ENCODE measurements at places on chromosomes 2 and 18.

- no peak for DNase-seq
Observed at GRCh38 chr18:58557008-58557435, 71.9 kb downstream of the ALPK2 start.

GRCh38 chr2:150126143-150126740 lies 361.2 kb downstream of the RND3 start:
- DNase-seq: no peak

- no peak for DNase-seq
Observed at GRCh38 chr2:67210430-67210829, 186.7 kb upstream of the ETAA1 start.

- no peak for DNase-seq
Observed at GRCh38 chr18:58611395-58612131, 17.3 kb downstream of the ALPK2 start.

DNA sequence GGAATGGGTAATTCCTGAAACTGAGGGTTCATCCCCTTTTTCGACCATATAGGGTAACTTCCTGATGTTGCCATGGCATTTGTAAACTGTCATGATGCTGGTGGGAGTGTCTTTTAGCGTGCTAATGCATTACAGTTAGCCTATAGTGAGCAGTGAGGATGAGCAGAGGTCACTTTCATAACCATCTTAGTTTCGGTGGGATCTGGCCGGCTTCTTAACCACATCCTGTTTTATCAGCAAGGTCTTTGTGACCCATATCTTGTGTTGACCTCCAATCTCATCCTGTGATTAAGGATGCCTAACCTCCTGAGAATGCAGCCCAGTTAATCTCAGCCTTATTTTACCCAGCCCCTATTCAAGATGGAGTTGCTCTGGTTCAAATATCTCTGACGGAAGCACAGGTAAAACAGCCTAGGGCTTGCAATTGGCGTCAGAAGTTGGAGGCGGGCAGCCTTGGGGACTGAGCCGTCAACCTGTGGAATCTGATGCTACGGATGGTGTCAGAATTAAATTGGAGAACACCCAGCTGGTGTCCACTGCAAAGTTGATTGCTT lies 19.5 kb downstream of the RALBP1 start:
- DNase-seq: no peak

DNA sequence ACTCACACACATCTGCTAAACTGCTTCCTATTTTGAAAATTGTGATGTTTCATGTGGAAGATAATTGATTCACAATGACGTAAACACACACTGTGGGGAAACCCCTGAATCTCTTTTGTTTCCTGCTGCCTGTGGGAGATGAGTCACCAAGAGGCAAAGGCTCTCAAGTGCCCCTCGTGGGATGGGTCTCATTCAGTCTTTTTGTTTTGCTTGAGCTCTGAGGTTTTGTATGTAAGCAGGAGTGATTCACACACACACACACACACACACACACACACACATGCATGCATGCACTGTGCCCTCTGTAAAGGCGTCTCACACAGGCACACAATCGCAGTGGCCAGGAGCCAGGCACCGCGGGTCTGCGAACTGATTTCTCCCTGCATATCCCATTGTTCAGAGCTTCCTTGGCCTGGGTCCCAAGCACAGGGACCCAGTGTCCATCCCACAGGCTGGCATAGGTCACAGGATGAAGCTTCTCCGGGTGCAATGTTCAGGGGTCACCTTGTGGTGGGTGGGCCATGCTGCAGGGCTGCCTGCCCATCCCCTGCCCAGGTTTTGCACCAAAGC lies 12.1 kb upstream of the ARHGEF4 start:
- no peak for DNase-seq

- DNase-seq: no peak
Observed at GRCh38 chr18:52715421-52715820, 375.4 kb downstream of the DCC start.

- no peak for DNase-seq
Observed at GRCh38 chr18:26421503-26421902, 126.8 kb downstream of the KCTD1 start.

DNA sequence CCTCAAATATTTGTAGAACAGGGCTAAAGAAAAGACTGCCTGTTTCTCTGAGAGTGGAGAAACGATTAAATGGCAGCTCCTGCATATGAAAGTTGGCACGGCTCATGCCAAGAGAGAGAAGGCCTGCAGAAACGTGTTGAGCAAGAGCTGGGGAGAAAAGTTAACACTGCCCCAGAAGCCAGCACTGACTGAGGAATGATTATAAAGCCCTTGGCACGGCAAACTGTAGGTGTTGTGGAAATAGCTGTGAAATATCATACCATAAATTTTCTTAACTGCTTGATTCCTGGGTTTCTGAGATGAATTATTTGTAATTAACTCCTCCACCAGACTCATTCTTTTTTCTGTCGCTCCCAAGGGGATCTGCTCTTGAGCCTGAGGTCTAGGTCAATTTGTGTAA lies 4.3 kb downstream of the FRZB start:
- DNase-seq: no peak

DNA sequence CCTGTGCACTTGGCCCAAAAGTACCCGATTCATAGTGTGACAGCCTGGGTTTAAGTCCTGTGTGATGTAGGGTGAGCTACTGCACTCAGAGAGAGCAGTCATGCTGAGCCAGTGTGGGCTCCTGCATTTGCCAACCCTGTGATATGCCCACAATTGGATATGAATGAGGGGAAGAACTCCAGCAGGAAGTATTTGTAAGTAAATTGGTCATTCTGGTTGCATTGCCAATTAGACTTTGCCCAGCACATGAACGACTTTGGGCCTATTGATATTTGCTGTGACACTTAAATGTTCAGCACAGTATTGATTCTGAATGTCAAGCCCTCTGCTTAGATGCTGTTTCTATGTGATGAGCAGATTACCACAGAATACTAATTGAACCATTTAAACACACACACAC lies 570.9 kb downstream of the PIK3C3 start:
- DNase-seq: no peak

DNA sequence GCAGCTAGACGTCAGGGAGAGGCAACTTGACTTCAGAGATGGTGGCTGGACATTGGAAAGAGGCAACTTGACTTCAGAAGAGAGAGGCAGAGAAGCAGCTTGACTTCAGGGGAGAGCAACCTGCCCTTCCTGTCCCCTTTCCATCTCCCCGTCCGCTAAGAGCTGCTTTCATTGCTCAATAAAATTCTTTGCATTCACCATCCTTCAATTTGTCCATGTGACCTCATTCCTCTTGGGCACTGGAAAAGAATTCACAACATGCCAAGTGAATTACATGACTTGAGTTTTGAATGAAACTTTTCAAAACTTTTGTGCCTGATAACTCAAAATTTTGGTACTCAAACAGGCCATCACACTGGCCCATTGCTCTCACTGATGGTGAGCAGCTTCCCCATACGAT lies 158.9 kb downstream of the DPP4 start:
- no peak for DNase-seq

DNA sequence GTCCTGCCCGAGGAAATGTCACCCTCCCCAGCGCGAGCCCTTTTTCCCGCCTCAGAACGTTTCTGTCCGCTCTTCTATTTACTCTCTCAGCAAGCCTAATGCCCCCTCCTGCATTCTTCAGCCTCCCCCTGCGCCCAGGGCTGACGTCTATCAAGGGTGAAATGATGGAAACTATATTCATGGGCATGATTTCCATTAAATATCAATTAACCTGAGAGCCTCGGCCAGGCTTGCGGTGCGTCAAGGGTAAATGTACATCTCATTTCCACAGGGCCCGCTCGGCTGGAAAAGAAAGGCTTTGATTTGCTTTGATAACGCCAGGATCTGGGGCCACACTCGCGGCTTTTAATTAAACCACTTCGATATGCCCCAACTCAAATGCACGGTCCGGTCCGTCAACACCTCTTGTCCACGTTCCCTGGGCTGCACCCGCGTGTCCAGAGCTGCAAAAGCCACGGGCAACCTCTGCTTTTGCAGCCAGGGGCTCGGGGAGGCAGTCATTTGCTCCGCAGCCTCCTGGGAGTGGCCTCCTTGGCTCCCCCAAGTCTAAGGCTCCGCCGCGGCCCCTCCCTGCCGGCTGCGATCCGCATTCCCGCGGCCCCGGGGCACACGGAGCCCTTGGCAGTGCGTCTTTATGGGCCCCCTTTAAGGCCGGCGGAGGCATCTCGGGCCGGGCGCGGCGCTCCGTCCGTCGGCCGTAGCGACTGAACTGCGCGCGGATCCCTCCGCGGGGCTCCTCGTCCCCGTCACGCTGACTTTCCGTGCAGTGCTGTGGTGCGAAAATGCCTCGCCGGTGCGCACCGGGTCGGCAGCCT lies at the start of gene HOXD8:
Gene HOXD8, plus strand, starts transcription at position 724 of the 815 bp plus-strand sequence. CDS start 662 bp downstream, outside the sequence.
- DNase-seq: peak; percentile 72

DNA sequence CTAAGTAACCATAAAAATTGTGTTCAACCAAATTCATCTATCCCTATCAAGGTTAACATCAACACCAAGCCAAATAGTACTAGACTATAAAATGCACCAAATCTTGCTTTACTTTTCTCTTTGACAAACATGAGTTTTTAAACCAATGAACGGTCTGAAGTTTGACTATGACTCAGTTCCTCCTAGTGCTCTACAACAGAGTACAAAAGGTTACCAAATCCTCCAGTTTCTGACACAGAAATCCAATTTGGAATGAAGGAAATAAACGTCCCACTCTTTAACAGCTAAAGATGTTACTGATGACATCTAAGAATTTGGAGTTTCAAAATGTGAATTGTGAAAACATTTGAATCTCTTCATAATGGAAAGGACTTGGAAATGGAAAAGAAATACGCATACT lies 11.8 kb upstream of the ACVR1 start:
- DNase-seq: no peak

GRCh38 chr2:39492095-39492590 lies 55.1 kb upstream of the MAP4K3 start:
- no peak for DNase-seq

DNA sequence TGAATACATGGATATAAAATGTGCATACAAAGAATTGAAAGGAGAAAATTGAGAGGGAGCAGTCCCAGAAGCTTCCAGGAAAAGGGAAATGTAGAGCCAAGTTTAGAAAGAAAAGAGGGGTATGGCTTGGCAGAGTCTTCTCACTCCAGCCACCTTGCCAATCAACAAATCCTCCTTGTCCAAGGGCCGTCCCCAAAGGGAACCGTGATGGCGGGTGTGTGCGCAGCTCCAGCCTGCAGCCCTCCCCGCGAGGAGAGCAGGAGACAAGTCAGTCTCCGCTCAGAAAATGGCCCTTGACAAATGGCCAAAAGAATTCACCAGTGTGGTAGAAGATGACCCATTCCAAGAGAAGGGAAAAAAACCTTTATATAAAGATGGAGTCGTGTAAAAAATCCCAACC lies 448.3 kb upstream of the POU3F3 start:
- no peak for DNase-seq

DNA sequence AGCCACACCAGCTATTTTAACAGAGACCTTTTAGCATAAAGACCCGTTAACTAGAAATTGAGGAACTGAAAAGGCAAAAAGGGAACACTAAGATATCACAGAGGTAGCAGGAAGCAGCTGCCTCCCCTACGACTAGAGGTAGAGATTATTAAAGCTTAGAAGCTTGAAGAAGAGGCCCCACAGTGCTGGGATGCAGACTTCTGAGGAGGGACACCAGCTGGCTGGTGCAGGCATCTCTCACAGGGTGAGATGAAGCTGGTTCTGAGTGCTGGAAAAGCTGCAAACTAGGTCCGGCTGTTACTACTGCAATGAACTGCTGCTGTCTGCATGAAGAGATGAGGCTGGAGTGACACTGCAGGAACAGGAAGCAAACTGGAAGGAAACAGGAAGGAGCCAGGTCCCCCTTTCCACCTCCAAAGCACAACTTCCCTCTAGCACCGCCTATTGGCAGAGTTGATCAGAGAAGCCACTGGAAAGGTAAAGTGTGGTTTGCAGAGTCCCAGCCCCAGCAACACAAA lies 61.2 kb upstream of the MRPS9 start:
- no peak for DNase-seq

DNA sequence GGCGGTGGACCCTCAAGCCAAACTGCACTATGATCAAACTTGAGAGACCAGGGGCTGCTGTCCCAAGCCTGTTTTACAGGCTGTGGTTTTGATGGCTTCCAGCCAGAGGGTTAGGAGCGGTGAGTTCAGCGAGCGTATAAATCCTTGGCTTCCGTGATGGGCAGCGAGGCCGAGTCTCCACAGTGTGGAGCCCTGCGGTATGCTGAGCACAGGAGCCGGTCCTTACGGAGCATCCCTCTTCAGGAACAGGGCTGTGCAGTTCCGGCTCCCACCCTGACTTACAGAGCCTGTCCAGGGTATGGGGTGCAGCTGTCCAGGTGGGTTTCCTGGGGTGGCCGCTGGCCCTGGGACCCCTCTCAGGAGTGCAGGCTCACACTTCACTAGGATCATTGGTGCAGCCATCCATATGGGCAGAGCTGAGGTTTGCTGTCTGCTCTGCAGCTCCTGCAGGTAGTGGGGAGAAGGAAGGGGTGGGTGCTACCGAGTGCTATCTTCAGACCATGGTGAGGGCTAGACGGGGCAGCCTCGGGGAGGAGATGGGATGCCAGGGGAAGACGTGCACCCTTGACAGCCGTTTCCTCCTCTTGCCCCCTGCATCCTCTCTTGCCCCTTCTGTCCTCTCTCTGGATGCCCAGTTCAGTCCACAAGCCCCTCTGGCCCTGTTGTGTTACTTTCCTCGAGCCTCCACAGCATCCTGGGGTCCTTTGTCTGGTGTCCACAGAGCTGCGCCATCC lies 104.3 kb downstream of the FAM210A start:
- DNase-seq: no peak

- no peak for DNase-seq
Observed at GRCh38 chr2:213627835-213628460, 343.7 kb downstream of the SPAG16 start.

DNA sequence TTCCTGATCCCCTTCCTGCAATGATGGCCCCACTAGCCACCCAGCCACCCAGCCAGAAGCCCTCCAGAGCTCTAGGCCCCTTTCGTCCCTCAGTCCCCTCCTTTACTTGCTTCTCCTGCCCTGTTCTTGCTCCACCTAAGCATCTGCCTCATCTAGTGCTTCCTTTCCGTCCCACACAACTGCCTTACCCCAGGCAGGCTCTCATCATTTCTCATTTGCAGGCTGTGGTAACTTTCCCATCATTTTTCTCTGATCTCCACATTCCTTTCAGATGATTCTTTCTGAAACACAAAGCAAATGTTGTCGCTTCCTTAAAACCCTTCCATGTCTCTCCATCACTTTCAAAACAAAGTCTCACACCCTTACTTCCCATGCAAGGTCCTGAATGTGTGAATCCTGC lies 459.8 kb downstream of the METTL4 start:
- DNase-seq: no peak

DNA sequence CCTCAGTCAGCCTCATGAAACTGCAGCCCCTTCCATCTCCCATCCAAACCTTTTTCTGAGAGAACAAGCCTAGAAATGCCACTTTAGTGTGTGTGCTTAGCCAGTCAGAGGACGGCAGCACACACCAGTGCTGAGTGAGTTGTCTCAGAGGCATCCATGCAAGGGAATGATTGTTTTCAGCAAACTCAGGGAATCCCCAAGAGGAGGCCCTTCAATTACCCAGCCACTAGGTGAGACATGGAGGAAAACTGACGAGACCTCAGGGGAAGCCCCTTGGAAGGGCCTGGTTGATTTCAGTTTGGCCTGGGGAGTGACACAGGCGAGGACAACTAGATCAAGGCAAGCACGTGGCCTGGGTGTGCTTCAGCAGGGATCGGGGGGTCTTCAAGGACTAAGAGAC lies 49.7 kb downstream of the APOB start:
- DNase-seq: no peak

GRCh38 chr18:65822826-65823225 lies 72.0 kb downstream of the CDH7 start:
- DNase-seq: no peak

GRCh38 chr2:203252818-203253217 lies 14.0 kb downstream of the CYP20A1 start:
- DNase-seq: no peak

All from HuH-7 (cell line).